ENCODE measurements at places on chromosomes 16 and 17. TPM values are rescaled to one million over a fixed set of nuclear protein-coding genes. Genes with fewer than 3 reads are reported as not detected.

DNA sequence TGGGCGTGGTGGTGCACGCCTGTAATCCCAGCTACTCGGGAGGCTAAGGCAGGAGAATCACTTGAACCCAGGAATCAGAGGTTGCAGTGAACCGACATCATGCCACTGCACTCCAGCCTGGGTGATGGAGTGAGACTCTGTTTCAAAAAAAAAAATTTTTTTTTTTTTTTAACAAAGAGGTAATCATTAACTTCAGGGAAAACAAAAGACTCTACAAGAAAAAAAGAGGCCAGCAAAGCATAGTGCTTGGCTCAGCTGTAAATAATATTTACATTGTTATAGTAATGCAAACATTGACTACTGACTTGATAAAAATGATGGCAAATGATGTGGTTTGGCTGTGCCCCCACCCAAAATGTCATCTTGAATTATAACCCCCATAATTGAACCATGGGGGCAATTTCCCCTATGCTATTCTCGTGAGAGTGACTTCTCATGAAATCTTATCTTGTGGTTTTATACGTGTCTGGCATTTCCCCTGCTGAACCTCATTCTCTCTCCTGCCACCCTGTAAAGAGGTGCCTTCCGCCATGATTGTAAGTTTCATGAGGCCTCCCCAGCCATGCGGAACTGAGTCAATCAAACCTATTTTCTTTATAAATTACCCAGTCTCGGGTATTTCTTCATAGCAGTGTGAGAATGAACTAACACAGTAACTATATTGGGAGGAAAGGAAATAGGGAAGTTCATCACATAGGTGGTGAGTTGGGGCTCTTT lies 12.7 kb upstream of the SSTR2 start:
- DNase-seq: peak; percentile 57

- peak; percentile 13 for DNase-seq
Measured at GRCh38 chr16:83995754-83996153, 27.7 kb downstream of the NECAB2 start.

GRCh38 chr17:82338858-82339633 lies 5.5 kb upstream of the SECTM1 start:
- DNase-seq: peak; percentile 73

DNA sequence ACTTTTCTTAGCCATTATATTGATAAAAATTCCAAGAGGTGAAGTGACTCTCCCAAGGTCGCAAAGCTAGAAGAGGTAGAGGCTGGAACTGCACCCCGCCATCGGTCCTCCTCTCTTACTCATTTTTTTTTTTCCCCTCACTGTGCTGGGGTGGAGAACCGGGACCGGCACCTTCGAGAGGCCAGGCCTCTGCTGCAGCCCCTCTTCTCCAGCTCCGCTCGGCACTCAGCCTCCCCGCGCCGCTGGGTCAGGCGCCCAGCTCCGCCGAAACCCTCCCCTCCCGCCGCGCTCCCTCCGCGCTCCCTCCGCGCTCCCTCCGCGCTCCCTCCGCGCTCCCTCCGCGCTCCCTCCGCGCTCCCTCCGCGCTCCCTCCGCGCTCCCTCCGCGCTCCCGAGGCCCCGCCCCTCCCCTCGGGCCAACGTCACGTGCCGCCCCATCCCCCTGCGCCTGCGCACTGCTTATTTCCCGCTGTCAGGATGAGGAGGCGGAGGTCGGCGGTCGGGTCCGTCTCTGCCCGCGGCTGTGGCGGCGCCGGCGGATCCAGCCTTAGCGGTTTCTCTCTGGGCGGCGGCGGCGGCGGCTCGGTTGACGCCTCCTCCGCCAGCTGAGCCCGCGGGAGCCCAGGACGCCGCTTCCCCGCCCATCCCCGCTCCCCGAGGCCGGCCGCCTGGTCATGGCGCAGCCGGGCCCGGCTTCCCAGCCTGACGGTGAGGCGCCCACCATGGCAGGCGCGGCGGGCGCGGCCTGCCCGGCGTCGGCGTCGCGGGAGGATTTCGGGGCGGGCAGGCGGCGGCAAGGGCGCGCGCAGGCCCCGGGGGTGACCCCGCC lies at the start of gene RABEP1:
Gene RABEP1, plus strand, starts transcription at position 471 of the 828 bp plus-strand sequence. Its CDS starts 203 bp downstream, at position 674.
- DNase-seq: peak; percentile 40

DNA sequence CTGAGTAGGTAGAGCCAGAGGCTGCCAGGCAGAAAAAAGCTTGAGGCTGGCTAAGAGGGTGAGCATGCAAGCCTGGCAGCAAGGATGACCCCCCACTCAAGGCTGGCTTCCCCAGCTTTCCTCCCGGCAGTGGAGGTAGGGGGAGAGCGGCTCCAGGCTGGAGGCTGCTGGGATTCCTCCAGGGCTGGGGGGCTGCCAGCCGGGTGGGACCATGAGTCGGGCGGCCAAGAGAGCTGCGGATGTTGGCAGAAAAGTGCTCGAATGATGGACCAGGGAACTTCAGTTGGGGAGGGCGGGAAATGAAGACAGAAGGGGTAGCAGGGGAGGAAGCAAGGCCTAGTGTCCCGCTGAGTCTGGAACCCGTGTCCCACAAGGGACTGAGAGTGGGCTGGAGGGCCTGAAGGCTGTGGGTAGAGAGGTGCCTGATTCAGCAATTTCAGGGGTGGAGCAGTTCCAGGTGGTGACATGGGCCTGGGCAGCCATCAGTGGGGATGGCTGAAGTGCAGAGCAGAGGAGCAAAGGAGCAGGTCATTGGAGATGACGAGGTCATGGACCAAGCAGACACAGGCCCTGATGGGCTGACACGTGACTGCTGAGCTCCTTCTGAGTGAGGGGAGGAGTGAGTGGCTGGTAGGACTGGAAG lies 20.3 kb downstream of the HSD11B2 start:
- DNase-seq: no peak

GRCh38 chr17:1720856-1721386 lies 3.6 kb upstream of the WDR81 start:
- peak; percentile 54 for DNase-seq

DNA sequence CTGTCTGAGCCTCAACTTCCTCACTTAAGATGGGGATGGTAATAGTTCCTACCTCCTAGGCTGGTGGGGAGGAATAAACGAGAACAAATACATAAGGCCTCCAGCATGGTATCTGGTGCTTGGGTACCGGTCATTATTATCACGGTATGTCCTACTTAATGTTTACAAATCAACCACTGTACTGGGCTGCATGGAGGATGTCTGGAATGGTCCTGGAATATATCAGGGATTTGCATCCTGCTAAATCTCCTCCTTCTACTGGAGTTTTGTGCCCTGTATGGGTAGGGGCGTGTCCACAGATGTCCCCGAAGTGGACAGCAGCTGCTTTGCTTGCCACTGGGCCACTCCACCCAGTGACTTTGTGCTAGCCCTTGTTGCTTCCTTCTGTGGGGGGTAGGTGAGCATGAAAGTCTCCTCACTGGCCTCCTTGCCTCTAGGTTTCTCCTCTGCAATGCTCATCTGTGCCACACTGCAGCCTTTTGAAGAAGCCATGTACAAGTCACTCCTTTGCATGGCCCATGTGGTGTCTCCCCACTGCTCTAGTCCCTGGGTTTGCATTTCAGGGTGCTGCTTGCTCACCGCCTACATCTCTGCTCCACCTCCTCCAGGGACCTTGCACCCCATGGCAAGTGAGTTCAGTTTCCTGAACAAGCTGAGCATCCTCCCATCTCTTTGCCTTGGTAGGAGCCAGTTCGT lies 2.2 kb upstream of the CMIP start:
- no peak for DNase-seq

GRCh38 chr16:49498666-49499413 lies 125.2 kb downstream of the C16orf78 start:
- no peak for DNase-seq

DNA sequence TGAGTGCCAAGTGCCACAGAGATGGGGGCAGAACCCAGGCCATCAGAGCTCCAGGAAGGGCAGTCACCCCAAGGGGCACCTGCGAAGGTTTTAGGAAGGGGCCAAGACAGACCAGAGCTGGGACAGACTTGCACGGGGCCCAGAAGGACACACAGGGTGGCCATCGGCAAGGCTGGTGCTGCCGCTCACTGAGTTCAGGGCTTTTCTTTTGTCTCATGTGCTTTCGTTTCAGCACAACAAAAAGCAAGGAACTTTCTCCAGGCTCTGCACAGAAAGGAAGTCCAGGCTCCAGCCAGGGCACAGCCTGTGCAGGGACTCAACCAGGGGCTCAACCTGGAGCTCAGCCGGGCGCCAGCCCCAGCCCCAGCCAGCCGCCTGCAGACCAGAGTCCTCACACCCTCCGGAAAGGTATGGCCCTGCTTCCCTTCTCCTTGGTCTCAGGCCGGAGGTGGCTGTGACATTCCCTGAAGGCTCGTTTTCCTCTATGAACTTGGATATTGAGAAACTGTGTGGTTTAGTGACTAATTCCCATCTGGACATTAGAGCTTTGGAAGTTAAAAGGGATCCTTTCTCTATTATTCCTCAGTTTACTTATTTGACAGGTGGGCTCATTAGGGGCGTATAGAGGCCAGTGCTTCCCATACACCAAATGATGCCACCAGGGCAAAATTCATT lies 37.9 kb downstream of the ELAC2 start:
- no peak for DNase-seq

GRCh38 chr16:11744075-11744470 lies 1.4 kb upstream of the TXNDC11 start:
- no peak for DNase-seq

DNA sequence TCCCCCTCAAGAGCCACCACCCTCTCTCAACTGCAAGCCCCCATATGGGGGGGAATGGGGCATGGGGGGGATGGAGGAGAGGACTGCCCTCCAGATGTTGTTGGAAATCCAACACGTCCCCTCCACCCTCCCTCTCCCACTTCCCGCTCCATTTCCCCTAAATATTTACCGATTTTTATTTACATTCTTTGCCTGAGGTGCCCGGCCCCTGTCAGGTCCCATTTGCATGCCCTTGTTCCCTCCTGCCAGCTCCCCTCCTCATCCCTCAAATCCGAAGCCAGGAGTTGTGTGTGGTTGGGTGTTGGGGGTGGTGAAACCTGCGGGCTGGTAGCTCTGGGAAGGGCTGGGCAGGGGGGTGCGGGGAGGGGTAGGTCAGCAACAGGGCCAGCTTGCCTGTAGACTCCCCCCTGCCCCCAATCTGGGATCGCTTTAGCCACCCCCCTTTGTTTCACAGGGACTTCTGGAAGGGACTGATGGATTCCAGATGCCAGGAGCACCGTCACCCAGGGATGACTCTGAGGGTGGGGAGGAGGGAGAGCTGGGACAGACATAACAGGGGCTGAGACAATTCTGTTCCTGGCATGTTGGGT lies 39.7 kb upstream of the NGFR start:
- no peak for DNase-seq

DNA sequence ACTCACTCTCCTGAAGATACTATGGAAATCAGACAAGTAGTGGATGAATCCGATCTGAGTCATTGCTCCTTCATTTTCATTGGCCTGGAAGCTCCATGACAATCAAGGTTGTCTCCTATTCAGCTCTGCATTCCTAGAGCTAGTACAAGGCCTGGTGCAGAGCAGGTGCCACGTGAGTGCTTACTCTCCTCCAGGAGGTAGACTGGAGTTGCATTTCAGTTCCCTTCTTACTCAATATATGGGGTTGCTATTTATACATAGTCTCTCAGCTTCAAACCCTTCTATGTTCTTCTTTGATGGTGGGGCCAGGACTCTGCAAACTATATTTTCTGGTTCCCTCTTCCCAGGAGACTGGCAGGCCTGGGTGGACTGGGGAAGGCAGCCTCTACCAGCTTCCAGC lies 148.3 kb downstream of the ASIC2 start:
- DNase-seq: no peak

DNA sequence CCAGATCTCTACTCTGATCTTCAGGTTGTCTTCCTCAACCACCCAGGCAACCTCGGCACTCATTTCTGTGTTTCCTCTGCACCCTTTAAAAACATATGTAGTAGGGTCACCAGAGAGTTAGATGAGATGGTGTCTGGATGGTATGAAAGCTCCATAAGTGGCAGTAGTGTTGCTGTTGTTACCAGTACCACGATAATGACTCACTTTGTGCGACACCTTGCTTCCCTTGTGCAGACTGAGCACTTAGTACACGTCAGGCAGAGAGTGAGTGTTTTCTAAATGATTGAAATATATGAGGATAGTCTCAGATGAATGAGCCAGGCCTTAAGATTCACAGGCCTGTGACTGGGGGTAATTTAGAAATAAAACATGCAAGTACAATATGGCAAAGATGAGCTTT lies 188.7 kb downstream of the MAF start:
- DNase-seq: no peak

DNA sequence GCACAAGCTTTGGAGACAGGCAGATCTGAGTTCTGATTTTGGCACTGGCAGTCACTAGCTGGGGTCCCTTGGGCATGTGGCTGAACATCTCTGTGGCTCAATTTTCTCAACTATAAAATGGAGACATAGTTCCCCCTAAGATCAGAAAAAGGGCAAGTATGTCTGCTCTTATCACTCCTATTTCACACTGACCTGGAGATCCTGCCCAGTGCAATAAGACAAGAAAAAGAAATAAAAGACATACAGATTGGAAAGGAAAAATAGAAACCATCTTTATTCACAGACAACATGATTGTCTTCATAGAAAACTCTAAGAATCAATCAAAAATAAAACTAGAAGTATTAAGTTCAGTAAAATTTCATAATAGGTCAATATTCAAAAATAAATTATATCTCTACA lies 56.0 kb upstream of the LHX1 start:
- DNase-seq: no peak

- DNase-seq: no peak
Measured at GRCh38 chr17:8744086-8744785, 400 bp downstream of the CCDC42 start.

- no peak for DNase-seq
Measured at GRCh38 chr16:66390346-66391108, 24.0 kb downstream of the CDH5 start.

DNA sequence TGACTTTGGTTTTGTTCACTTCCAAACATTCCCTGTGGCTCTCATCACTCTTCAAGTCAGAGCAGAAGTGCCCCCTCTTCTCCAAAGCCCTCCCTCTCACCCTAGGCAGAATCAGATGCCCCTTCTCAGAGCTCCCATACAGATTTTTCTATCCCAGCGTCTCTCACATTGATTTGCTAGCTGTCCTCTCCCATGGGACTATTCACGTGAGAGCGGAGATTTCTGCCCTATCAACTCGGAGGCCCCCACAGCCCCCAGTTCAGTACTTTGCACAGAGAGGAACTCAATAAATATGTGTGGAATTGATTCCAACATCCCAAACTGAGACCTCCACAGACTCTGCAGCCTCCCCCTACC lies 182.6 kb downstream of the C16orf78 start:
- no peak for DNase-seq

The GGA3 gene
- 25.8 TPM for total RNA-seq

The ITGAX gene
- total RNA-seq: 0.05 TPM

The PRSS22 gene
- total RNA-seq: 5.4 TPM

The NTN1 gene
- total RNA-seq: 3.1 TPM

The IL34 gene
- total RNA-seq: 0.60 TPM

The ZP2 gene
- total RNA-seq: not detected

The CD300C gene
- not detected for total RNA-seq
